IPS DF 6.9 (cell line): ENCODE measurements at places on chromosomes 3 and 15.

DNA sequence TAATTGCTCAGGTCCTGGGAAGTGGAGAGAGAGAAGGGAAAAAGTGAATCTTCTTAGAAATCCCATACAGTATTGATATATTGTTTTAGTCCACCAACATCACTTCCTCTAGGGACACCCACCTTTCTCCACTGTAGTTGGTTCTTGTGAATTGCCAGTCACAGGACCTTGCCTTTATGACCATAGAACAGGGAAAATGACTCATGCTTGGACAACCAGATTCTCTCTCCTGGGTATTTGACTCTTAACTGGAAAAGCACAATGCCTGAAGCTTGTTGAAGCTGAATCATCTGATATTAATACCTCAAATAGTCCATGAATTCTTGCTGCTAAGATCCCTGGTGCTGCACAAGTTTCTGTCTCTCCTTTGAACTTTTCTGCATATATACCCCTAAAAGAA lies 32.5 kb upstream of the DCLK3 start:
- no peak for DNase-seq

DNA sequence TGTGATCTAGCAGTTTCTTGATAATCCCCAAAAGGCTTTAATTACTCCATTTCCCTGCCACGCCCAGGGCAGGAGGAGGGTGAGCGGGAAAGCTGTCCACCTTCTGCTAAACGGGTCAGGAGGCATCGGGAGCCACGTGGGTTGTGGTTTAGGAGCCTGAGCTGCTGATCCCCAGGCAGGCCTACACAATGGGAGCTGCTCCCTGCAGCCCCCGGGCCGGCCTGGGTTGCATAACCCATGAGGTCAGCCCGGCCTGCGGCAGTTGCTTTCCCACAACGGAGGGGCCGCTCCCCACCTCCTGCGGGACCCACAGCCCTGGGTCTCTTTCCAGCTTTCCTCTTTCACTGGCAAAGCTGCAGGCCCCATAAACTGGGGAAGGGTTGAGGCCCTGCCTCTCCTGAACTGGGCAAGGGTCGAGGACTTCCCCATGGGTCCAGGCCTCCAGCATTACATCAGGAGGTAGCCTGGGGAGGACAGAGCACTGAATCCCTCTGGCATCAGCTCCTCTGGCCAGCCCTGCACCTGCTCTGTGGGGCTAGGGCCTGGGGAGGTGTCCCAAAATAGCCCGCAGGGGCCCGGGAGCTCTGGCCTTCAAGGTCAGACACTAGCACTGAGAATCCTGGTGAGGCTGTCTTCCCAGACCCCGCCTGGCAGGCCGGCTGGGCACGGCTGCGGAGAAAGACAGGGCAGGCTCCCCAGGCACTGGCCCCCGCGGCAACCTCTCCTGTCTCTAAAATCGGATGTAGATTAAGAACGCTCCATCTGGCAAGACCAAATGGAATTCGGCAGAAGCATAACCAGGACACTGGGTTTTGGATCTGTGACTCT lies 47.3 kb downstream of the ZDHHC19 start:
- no peak for DNase-seq

DNA sequence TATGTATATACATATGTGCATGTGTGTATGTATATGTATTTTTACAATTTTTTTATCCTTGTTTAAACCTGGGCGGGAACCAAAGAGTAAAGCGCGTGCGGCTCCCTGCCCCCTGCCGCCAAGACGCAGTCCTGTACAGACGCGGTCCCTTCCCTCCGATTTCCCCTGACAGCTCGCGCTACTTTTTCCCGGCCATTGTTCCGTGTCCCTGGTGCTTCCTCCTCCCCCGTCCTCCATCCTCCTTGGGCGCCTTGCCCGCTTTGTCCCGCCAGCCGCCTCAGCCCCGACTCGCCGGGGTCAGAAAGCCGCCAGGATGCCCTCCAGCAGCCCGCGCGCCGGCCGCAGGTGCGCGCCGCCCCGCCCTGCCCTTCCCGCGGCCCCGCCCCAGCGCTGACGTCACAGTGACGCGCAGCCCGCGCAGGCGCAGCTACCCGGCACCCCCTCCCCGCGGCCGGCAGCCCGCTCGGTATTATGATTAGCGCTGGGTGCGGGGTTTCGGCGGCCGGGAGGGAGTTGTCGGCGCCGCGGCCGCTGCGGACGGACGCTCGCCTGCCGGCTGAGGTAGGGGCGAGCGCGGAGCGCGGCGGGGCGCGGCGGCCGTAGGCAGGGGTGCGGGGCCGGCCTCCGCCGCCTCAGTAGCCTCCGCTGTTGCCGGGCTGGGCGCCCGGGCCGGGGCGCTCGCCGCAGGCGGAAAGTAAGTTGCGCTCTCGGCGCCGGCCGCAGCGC lies at the start of gene SNRK:
Gene SNRK (plus strand): TSS at position 426 of the 726 bp plus-strand sequence. CDS start 16,664 bp downstream, outside the sequence.
- peak; percentile 16 for DNase-seq

DNA sequence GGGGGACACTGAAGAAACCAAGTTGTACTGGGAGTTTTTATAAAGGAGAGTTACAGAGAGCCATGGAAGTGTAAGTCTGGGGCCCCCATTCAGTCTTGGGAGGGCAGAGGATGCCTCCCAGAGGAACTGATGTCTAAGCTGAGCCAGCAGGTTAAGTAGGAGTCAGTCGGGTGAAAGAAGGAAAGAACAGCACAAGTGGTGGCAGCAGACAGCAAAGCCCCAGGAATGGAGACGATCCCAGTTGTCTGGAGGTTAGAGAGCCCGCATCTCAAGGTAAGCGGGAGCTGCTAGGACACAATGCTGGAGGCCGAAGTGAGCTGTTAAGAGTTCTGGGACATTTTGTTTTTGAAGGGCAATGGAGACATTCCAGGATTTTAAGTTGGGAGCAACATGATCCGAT lies 88.8 kb downstream of the TAMM41 start:
- DNase-seq, result no peak

DNA sequence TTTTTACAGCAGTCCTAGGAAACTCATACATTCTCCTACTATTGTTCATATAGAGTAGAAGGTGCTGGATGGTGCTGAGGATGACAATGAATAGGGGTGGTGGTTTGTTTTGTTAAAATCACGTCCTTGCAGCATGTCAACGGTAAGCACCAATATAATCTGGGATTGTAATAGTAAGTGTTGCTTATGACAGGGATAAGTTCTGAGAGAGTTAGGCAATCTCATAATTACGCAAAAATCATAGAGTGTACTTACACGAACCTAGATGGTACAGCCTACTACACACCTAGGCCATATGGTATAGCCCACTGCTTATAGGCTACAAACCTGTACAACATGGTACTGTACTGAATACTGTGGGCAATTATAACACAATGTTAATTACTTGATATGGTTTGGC lies 64.3 kb upstream of the TSPAN3 start:
- DNase-seq, result no peak

DNA sequence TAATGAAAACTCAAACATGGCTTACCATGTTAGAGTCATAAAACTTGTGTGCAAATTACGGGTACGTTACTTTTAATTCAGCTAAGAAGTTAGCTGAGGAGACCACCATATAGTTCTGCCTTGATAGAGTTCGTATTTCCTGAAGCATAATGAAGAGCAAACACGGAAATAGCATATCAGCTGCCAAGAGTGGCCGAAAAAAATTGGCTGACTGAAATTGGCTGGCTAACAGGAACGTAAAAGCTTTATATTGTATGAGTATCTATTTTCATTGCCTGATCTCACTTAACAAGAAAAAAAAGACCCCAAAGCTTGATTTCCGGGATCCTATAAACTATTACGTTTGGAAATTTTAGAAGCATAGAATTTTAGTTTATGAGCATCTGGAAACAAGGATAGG lies 1222.9 kb downstream of the ZPLD1 start:
- no peak for DNase-seq

DNA sequence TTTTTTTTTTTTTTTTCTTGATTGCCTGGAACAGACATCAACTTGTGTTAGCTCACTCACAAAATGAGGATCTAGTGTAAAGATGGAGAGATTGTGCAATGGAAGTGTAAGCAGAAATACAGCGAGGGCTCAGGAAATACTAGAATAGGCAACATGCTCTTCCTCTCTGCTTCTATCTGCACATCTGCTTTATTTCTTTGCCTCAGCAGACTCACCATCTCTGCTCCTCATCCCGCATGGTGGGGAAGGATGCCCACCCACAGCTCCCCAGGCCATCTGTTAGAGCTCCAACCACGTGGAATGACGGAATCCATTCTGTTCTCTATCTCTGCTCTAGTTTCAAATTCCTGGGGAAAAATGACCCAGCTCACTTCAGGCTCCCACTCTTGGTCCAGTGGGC lies 128.0 kb upstream of the ADAMTS9 start:
- DNase-seq, result no peak

- no peak for DNase-seq
Observed at GRCh38 chr15:77042245-77042919, 28.5 kb downstream of the TSPAN3 start.

DNA sequence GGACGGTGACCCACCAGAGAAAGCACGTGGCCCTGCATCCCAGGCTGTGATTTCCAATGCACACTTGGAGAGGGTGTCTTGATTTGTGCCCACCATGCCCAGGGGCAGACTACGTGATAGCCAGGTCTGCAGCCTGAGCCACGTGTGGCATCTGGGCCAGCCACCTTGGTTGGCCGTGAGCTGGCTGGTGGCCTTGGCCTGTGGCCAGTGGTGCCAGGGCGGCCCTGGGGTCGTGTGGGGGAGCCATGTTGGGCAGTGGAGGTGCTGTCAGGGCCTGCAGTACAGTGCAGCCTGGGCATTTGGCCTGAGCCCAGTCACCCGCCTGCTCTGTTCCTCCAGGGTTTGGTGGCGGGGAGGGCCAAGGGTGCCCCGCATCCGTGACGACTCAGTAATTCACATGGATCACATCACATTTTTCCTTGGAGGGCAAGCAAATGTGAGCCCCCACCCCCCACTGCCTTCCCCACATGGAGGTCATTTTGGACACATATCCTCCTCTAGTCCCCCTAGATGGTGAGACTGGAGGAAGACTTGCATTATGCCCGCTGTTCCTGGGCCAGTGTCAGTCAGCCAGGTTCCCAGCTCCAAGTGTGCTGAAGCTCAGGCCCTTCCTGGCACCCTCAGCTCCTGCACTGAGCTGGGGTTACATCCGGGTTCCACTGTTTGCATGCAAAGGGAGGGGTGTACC lies 201.4 kb downstream of the UBE3A start:
- no peak for DNase-seq

- DNase-seq, result no peak
Observed at GRCh38 chr15:67641453-67641852, 99.0 kb downstream of the MAP2K5 start.

DNA sequence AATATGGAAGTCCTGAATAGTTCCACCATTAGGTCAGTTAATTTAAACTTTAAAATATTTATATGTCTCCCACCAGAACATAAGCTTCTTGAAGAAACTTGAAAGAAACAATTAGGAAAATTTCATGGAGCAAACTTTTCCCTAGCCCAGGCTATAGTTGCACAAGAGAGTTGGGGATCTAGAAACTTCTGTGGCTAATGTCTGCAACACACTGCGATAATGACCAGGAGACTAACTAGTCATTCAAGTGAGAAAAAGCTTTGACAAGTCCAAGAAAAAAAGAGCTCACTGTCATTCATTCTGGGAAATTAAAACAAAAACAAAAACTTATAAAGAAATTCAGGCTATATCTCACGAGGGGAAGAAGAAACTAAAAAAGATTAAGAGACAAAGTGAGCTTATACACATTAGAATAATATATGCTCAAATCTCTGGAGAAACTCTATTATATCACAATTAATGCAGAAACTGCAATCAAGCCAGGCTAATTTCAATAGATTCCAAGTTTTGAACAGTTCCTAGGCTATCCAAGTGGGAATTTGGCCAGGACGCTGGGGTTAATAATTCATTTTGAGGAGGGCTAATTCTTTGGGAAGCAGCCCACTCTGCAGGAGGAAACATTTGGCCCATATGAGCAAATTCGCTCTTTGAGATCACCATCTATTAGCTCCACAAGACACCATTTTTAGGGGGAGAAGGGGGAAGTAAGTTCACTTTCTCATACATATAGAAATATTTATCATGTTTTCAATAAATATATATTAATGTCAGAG lies 134.6 kb downstream of the MEIS2 start:
- no peak for DNase-seq

GRCh38 chr3:168044049-168044448 lies 51.7 kb downstream of the GOLIM4 start:
- no peak for DNase-seq

DNA sequence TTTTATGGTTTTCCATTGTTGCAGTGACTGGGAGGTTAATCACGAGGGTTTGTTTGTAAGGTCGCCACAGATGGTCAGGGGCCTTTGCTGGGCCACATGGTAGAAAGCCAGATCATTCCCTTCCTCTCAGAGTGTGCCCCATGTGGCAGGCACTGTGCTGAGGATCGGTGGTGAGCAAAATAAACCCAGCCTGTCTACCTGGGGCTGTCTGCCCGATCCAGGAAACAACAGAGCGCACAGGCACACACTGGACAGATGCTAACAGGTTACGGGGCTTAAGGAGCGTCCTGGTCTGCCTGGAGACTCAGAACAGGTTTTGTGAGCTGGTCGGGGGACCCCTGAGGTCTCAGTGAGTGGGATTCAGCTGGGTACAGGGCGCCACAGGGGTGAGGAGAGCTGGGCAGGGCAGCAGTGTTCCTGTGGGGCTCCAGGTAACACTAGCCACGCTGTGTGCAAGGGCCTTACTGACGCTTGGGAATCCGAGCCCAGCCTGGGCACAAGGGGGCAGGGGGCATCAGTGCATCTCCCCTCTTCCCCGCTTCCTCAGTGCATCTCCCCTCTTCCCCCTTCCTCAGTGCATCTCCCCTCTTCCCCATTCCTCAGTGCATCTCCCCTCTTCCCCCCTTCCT lies 136.4 kb downstream of the DNAJB8 start:
- no peak for DNase-seq

DNA sequence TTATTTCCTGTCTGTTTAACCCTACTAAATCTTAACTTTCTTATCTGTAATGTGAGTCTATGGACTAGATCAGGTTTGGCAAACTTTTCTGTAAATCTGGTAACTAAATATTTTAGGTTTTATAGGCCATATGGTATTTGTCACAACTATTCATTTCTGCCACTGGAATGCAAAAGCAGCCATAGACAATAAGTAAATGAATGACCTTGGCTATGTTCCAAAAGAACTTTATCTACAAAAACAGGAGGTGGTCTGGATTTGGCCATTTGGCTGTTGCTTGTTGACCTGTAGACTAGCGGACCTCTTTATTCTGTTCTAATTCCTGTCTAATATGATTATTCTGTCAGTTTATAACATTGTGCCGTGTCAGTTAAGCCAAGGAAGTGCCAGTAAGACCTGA lies 314.2 kb downstream of the LPP start:
- DNase-seq, result no peak

- DNase-seq, result no peak
Observed at GRCh38 chr3:15342246-15342645, 9.9 kb upstream of the SH3BP5 start.
